ENCODE measurements at places on chromosomes 1 and 21.
A peak's percentile ranks its signal among the peaks of the same experiment; 100 is the strongest.

GRCh38 chr1:221035662-221036153 is 156.5 kb downstream of the HLX start:
- peak; percentile 63 for DNase-seq

DNA sequence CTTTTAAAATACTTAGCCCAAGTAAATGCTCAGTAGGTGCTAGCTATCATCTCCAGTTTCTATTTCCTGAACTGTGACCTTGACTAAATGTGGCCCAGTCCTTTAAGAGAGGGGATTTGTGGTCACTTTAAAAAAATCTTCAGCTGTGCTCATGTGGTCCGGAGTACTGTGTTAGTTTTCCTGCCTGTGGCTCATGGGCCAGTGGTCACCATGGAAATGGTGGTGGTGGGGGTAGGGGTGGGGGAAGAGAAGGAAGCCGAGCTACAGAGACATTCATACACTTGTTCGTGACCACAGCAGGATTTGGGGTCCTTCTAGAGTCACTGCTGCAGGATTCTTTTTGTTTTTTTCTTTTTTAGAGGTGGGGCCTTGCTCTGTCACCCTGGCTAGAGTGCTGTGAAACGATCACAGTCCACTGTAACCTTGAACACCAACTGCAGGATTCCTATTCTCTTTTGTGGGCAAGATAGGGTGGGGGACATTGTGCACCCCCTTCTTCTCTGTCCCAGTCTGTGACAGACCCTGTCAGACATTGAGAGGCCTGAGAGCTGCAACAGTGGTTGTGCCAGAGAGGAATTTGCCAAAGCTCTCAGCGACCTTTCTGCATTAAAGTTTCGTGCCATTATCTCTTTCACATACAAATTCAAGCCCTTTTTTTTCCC is 25.8 kb downstream of the KIF26B start:
- peak; percentile 35 for DNase-seq

DNA sequence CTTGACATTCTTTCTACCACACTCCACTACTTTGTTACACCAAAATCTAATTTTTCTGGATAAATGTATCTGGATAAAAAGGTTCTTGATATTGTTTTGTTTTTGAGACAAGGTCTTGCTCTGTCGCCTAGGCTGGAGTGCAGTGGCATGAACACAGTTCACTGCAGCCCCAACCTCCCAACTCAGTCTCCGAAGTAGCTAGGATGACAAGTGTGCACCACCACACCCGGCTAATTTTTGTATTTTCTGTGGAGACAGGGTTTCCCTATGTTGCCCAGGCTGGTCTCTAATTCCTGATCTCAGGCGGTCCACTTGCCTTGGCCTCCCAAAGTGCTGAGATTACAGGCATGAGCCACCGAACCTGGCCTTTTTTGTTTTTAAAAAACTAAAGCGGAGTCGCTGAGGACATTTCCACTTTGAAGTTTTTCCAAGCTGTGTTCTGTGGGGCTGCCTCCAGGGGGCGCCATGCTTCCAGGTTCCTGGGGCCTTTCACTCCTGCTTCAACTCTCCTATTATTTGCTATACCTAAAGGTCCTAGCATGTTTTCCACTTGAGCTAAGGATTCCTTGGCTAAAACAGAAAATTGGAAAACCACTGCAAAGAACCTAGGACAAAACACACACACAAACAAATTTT is 14.1 kb upstream of the NCMAP start:
- DNase-seq: no peak

DNA sequence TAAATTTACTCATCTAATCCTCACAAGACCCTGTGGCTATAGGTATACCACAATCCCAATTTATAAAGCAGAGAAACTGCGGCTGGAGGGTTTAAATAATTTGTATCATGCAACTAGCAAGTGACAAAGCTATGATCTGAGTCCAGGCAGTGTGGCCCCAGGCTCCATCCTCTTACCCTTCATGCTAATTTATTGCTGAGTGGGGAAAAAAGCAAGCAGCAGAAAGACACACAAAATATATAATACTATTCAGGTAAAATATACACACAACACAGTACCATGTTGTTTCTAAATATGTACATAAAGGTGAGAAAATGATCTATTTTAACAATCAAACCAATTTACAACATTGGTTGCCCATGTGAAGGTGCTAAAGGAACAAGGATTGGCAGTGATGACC is 17.3 kb upstream of the LORICRIN start:
- no peak for DNase-seq

DNA sequence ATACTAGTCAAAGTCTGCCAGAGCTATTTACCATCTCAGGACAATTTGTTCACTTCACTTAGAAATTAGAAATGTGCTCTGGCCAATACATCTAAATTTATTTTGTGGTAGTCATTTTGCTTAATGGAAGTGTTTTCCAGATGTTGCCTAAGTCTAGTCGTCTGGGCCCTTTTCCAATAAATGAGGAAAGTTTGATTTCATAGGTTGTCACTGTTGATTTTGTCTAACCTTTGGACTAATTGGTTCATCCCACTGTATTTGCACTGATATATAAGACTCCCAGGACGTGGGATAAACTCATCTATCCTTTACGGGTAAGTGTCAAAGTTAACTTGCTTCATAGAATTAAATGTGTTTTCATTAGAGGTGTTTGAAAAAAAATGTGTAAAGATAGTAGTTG is 79.1 kb downstream of the TPR start:
- DNase-seq: no peak

DNA sequence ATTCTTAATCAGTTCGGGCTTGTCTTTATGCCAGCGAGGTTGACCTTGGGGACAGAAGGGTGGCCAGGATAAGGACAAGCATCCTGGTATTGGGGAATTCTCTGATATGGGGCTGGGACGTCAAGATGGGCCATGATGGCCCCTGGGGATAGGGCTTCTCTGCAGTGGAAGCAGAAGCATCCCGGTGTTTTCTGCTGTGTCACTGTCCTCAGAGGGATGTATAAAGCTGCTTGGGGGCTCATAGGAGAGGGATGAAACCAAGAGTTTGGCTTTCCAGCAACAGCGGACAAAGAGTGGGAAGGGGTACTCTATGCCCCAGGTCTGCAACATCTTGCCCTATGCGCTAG is 1.4 kb upstream of the ATP1B1 start:
- DNase-seq: no peak

- DNase-seq: peak; percentile 50
Observed at GRCh38 chr1:165883056-165883455, 55.6 kb downstream of the UCK2 start.

GRCh38 chr1:101025283-101025656 is 314 bp downstream of the DPH5 start:
- DNase-seq: no peak

DNA sequence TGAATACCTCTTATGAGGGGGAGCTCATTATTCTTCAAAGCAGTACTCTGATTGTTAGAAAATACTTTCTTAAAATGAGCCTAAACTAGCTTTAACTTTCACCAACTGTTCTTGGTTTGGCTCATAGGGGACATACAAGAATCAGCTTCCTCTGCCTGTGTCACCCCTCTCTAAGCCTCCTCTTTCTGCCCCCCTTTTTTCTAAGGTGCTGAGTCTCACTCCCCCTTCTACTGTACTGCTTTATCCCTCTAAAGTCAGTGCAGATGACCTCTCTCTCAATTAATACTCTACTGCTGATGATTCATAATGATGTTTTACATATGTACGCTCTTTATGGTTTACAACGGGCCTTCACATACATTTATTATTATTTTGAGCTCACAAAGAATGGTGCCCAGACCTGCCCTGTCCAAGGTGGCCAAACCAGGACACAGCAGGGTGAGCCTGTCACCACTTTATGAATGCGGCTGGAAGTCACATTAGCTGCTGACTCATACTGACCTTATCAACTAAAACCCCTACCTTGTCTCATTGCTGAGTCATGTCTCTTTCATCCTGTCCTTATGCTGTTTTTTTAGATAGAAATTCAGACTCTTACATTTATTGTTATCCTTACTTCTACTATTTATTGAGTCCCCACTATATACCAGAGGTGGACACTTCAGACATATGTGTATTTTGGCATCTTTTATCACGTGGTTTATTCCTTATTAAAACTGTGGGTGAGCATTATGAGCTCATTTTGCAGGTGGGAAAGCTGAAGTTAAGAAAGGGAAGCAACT is 126.9 kb downstream of the RNF220 start:
- peak; percentile 73 for DNase-seq

DNA sequence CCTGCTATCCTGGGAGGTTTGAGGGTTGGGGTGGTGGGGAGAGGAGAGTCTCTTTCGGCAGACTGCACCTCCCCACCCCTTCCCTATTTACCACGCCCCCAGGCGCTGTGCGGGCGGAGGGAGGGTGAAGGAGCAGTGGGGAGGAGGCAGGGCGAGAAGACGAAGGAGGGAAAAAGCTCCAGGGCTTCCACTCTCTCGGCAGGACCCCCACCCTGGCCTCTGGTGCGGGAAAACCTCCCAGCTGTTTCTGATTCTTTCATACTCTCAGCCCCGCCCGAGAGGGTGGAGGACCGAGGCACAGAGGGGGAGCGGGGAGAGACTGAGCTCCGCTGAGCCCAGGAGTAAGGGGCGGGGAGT is 866 bp upstream of the WNT2B start:
- no peak for DNase-seq

- no peak for DNase-seq
Observed at GRCh38 chr1:21241771-21242581, 48.3 kb downstream of the ECE1 start.

DNA sequence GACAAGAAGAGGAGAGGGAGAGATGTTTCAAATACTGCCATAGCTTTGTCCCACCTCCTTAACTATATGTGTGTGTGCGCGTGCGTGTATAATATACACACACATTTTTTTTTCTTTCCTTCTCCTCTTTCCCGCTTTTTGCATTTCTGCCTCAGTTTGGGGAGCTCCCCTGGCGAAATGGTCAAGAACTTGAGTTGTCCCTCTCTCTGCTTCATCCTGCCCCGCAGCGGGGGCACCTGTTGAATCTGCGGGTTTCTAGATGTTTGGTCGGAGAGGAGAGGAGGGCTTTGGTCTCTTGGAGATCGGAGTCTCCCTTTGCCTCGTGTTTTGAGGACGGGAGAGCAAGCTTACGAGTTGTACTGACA is 504 bp downstream of the SCCPDH start:
- peak; percentile 36 for DNase-seq

GRCh38 chr1:20442920-20443625 is 42.9 kb downstream of the CAMK2N1 start:
- no peak for DNase-seq

GRCh38 chr1:15851210-15852035 is 3.9 kb downstream of the SPEN start:
- DNase-seq: peak; percentile 8

- peak; percentile 83 for DNase-seq
Observed at GRCh38 chr1:12587981-12588640, 29.9 kb downstream of the DHRS3 start.

GRCh38 chr1:150613061-150613920 is 16.1 kb downstream of the ENSA start:
- peak; percentile 94 for DNase-seq

- no peak for DNase-seq
Observed at GRCh38 chr1:3363023-3363422, 91.4 kb upstream of the ARHGEF16 start.

DNA sequence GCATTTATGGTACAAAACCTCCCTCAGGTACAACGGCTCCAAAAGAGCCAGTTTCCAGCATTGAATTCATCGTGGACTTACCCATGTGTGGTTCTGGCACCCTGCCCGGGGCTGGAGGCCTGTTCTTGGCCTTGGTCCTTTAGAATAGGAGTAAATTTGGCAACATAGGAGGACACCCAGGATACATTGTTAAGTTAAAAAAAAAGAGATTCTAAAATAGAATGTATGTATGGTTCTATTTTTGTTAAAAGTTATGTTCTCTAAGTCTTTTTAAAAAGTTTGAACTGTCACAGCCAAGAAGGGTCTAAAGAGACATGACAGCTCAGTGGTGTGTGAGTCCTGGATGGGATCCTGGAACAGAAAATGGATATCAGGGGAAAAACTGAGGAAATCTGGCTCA is 25.9 kb downstream of the EPHX1 start:
- no peak for DNase-seq

- DNase-seq: peak; percentile 59
Observed at GRCh38 chr21:8992731-8993174, 1528.6 kb upstream of the TPTE start.

DNA sequence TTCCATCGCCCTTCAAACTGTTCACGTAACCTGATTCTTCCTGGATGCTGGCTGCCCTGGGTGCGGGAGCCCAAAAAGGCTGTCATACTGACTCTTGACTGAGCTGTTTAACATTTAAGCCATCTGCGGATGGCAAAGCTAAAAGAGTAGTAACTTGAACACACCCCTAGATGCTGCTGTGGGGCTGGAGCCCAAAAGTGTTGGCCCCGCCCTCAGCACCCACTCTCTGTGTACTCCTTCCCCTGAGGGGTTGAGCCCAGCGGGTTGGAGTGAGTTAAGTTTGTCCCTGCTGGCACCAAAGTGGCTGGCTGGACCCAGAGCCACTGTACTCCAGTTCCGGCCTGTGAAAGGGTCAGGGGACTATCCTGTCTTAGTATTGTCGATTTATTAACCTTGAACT is 640.6 kb downstream of the PTPRU start:
- DNase-seq: no peak

GRCh38 chr1:112762541-112763500 is 47.7 kb upstream of the PPM1J start:
- DNase-seq: peak; percentile 51

- DNase-seq: no peak
Observed at GRCh38 chr1:95534985-95535384, 301.0 kb downstream of the RWDD3 start.

- DNase-seq: no peak
Observed at GRCh38 chr1:77276941-77277340, 4.9 kb upstream of the AK5 start.

DNA sequence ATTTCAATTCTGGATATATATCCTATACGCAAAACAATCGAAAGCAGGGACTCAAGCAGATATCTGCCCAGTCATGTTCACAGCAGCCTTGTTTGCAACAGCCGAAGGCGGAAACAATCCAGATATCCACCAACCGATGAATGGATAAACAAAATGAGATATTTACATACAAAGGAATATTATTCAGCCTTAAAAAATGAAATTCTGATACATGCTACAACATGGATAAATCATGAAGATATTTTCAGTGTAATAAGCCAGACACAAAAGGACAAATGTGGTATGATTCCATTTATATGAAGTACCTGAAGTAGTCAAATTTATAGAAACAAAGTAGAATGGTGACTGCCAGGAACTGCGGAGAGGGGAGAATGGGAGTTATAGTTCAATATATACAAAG is 15.6 kb downstream of the GATAD2B start:
- no peak for DNase-seq

- no peak for DNase-seq
Observed at GRCh38 chr1:34831721-34832246, 27.8 kb downstream of the SMIM12 start.

GRCh38 chr1:223837206-223837605 is 8.5 kb downstream of the TP53BP2 start:
- DNase-seq: no peak

DNA sequence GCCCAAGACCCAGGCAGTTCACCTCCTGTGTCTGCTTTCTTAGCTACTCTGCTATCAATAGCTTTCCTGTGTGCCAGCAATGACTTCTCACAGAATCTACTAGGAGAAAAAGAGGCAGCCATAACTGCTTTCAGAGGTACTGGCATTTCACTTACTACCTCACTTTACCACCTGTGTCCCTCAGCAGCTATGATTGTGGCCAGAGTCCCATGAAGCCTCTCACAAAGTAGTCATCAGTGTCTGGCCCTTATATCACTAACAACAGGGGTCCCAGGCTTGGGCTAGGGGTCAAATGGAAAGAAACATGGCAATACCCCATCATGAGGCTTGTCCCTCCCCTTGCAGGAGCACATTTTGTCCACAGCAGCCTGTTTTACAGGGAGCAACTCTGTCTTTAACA is 62.7 kb upstream of the EPS8L3 start:
- DNase-seq: no peak

All from astrocyte (in vitro differentiated cells and primary cell).